GM23248 (cell line): ENCODE measurements at places on chromosomes 5 and 9.

DNA sequence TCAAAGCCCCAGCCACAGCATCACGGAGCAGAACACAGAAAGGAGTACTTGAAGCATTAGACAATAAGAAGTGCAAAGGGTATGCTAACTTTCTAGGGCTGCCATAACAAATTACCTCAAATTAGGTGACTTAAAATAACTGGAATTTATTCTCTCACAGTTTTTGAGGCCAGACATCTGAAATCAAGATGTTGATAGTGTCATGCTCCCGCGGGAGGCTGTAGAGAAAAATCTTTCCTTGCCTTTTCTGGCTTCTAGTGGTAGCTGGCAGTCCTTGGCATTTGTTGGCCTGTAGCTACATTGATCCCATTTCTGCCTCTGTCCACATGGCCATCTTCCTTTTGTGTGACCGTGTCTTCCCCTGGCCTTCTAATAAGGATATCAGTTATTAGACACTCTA lies 51.9 kb upstream of the SPDL1 start:
- DNase-seq = no peak
- H3K27me3 ChIP-seq = no peaks in the 10 kb centered on the region
- H3K4me3 ChIP-seq = no peak overlapping the region
- no peaks in the 10 kb centered on the region for H3K36me3 ChIP-seq
- H3K4me1 ChIP-seq = peaks cover 14% of the 10 kb centered on the region

- DNase-seq = peak; percentile 12
- no peaks in the 10 kb centered on the region for H3K27me3 ChIP-seq
- no peak overlapping the region for H3K27ac ChIP-seq
- no peak overlapping the region for H3K4me3 ChIP-seq
- no peaks in the 10 kb centered on the region for H3K36me3 ChIP-seq
Observed at GRCh38 chr9:111078391-111079038, 40.2 kb upstream of the LPAR1 start.

DNA sequence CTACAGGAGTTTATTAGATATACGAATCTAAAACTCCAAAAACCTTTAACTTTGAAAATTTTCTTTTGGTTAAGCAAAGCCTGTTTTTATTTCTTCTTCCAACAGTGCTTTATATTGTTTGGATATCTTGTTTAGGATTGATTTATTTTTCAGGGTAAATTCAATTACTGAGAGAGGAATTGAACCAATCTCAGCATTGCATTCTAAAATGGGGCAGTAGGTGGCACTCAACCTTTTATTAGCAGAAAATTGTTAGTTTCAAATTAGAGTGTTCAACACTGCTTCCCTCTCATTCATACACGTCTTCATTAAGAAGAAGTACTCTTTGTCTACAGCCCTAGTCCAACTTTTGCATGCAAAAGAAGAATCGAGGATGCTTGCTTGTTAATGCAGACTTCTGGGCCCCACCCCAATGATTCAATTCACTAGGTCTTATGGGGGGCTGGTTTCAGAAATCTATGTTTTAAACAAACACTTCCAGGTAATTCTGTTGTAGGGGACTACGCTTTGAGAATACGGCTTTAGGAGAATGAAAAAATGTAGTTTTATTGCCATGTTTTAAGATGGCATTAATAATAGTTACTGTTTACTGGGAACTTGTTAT lies 26.6 kb downstream of the MRPL22 start:
- no peak overlapping the region for H3K4me3 ChIP-seq
- peaks cover 12% of the 10 kb centered on the region for H3K36me3 ChIP-seq
- peaks cover 10% of the 10 kb centered on the region; the same call in 1 of the 2 replicates for H3K4me1 ChIP-seq
- no peak overlapping the region for H3K27ac ChIP-seq

DNA sequence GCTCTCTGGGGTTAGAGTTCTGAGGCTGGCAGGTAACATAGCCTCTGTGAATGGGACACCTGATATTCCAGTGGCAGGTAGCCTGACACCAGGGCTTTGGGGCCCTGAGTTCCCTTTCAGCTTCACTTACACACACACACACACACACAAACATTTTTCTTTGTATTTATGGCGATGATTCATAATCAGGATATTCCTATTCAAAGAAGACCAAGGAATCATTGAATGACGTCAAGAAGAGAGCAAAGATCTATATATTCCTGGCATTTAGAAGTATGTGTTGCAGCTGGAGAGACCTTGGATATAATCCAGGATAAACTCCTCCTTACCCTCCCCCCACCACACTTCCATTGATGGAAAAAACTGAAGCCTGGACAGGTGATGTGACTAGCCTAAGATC lies 7.9 kb upstream of the ENTREP1 start:
- no peak for DNase-seq
- H3K27me3 ChIP-seq = peaks cover 28% of the 10 kb centered on the region
- H3K27ac ChIP-seq = no peak overlapping the region
- H3K4me1 ChIP-seq = no peaks in the 10 kb centered on the region
- no peaks in the 10 kb centered on the region for H3K36me3 ChIP-seq

DNA sequence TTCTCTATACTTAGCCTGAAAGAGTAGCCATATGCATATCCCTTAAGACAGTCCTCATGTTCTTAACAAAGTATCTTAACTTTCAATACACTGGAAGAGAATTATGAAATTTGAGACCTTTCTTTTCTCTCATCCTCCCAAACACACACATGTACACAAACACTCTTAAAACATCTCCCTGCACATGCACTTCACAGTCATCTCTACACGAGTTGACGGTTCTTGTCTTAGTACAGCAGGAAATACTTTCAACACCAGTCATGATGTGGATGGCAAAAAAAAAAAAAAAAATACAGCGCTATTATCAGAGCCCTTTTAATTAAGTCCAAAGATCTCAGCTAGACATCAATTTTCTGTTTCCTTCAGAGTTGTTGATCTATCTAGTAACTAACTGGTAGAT lies 43.6 kb upstream of the PCSK1 start:
- peak; percentile 54 for DNase-seq
- H3K27me3 ChIP-seq = no peaks in the 10 kb centered on the region
- no peaks in the 10 kb centered on the region for H3K36me3 ChIP-seq
- no peak overlapping the region for H3K27ac ChIP-seq
- H3K4me1 ChIP-seq = peaks cover 8% of the 10 kb centered on the region; the same call in 1 of the 2 replicates

- H3K4me1 ChIP-seq = peaks cover 21% of the 10 kb centered on the region
- no peaks in the 10 kb centered on the region for H3K36me3 ChIP-seq
- no peak overlapping the region for H3K27ac ChIP-seq
- no peaks in the 10 kb centered on the region; the same call in 1 of the 2 replicates for H3K27me3 ChIP-seq
- H3K4me3 ChIP-seq = no peak overlapping the region
Observed at GRCh38 chr5:9619331-9620092, 10.6 kb downstream of the TAS2R1 start.

DNA sequence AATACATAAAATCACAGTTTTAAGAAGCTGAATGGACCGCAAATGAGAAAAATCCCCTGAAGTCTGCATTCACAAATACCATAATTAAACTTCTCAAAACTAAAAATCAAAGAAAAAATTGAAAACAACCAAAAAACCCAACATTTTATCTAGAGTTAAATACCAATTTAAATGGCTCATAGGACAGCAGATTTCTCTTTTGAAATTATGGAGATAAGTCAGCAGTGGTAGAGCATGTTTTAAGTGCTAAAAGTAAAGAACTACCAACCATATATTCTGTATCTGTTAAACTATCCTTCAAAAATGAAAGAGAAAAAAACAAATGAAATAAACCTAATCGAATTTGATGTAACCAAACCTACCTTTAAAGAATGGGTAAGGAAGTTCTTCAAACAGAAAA lies 862.8 kb downstream of the TAF11L14 start:
- no peak overlapping the region for H3K27ac ChIP-seq
- no peaks in the 10 kb centered on the region for H3K4me1 ChIP-seq
- no peaks in the 10 kb centered on the region for H3K36me3 ChIP-seq
- no peak overlapping the region for H3K4me3 ChIP-seq
- no peak for DNase-seq
- no peaks in the 10 kb centered on the region for H3K27me3 ChIP-seq

GRCh38 chr9:70079417-70080037 lies 35.9 kb downstream of the MAMDC2 start:
- H3K36me3 ChIP-seq = no peaks in the 10 kb centered on the region
- DNase-seq = peak; percentile 52
- no peak overlapping the region for H3K4me3 ChIP-seq
- H3K27ac ChIP-seq = no peak overlapping the region
- peaks cover 6% of the 10 kb centered on the region; the same call in 1 of the 2 replicates for H3K4me1 ChIP-seq

GRCh38 chr5:83729362-83729761 lies 8.7 kb upstream of the HAPLN1 start:
- no peak overlapping the region for H3K27ac ChIP-seq
- no peaks in the 10 kb centered on the region for H3K36me3 ChIP-seq
- H3K4me1 ChIP-seq = peaks cover 5% of the 10 kb centered on the region
- H3K4me3 ChIP-seq = no peak overlapping the region
- no peaks in the 10 kb centered on the region for H3K27me3 ChIP-seq
- no peak for DNase-seq

DNA sequence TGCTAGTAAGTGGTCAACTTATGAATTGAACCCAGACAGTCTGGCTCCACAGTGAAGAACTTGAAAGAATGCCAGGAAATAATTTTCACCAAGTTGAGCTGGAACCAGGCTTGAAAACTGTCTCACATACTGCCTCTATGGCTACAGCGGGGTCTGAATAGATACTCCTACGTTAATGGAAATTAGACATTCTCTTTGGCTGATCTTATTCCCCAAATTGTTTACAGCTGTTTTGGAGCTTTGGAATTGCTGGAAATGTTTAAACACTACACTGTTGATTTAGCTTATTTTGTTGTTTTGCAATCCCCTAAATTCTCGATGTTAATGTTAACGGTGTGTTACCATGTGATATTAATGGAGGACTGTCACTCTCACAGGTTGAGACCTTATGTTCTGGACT lies 146.4 kb downstream of the FBXL7 start:
- H3K4me3 ChIP-seq = no peak overlapping the region
- peaks cover 32% of the 10 kb centered on the region for H3K4me1 ChIP-seq
- peak overlapping the region; percentile 73 for H3K27ac ChIP-seq
- H3K36me3 ChIP-seq = no peaks in the 10 kb centered on the region
- H3K27me3 ChIP-seq = no peaks in the 10 kb centered on the region

GRCh38 chr5:172496671-172497371 lies 42.5 kb upstream of the SH3PXD2B start:
- peak; percentile 52 for DNase-seq
- H3K27me3 ChIP-seq = peaks cover 16% of the 10 kb centered on the region
- H3K27ac ChIP-seq = no peak overlapping the region
- H3K4me1 ChIP-seq = no peaks in the 10 kb centered on the region

DNA sequence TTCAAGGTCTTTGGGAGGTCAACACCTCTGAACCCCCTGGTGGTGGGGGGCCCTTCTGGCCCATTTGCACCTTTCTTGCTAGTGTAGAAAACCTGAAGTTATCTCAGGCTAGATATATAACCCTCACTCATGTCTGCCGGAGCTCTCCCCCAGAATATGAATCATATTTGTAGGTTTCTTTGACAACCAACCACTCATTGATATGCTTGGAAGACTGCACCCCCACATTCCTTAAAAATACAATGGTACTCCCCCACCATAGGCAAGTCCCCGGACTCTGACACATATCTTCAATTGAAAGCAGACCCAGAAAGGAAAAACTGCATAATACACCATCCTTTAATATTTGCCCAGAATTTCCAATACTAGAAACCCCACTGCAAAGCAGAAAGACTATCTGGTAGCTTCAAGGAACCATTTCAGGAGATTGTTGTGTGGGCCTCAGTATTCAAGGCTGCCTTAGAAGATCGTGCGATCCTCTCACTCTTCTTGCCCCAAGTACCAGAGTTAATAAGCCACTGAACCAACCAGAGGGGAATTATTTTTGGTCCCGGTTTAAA lies 978 bp upstream of the UBE2B start:
- DNase-seq = peak; percentile 57
- peak overlapping the region; percentile 98 for H3K27ac ChIP-seq
- no peaks in the 10 kb centered on the region for H3K27me3 ChIP-seq
- peak overlapping the region; percentile 96 for H3K4me3 ChIP-seq
- no peaks in the 10 kb centered on the region; the same call in 1 of the 2 replicates for H3K36me3 ChIP-seq

GRCh38 chr9:112337547-112337946 lies 4.1 kb upstream of the PTBP3 start:
- H3K27me3 ChIP-seq = no peaks in the 10 kb centered on the region
- peaks cover 34% of the 10 kb centered on the region for H3K4me1 ChIP-seq
- no peaks in the 10 kb centered on the region for H3K36me3 ChIP-seq
- no peak overlapping the region for H3K27ac ChIP-seq
- H3K4me3 ChIP-seq = no peak overlapping the region

GRCh38 chr9:34334337-34334824 lies 5.0 kb downstream of the NUDT2 start:
- DNase-seq = no peak
- H3K27me3 ChIP-seq = no peaks in the 10 kb centered on the region
- H3K27ac ChIP-seq = no peak overlapping the region
- H3K4me3 ChIP-seq = no peak overlapping the region
- peaks cover 9% of the 10 kb centered on the region; the same call in 1 of the 2 replicates for H3K36me3 ChIP-seq

- H3K4me1 ChIP-seq = no peaks in the 10 kb centered on the region
- H3K4me3 ChIP-seq = no peak overlapping the region
- no peak overlapping the region for H3K27ac ChIP-seq
- H3K27me3 ChIP-seq = no peaks in the 10 kb centered on the region
- H3K36me3 ChIP-seq = no peaks in the 10 kb centered on the region
- no peak for DNase-seq
Observed at GRCh38 chr9:3215658-3216057, 310.1 kb downstream of the RFX3 start.
